ENCODE measurements at places on chromosomes 12 and 14. TPM values are rescaled to one million over a fixed set of nuclear protein-coding genes. Genes with fewer than 3 reads are reported as not detected.

GRCh38 chr12:122845041-122845864, 10.0 kb downstream of the HIP1R start:
- H3K27me3 ChIP-seq, result no peaks in the 10 kb centered on the region
- DNase-seq, result no peak
- peaks cover 40% of the 10 kb centered on the region for H3K36me3 ChIP-seq
- peak overlapping the region; percentile 30 for H3K27ac ChIP-seq
- peaks cover 44% of the 10 kb centered on the region for H3K4me1 ChIP-seq
- no peak overlapping the region for H3K4me3 ChIP-seq

Gene FAM90A1
- total RNA-seq, result not detected

DNA sequence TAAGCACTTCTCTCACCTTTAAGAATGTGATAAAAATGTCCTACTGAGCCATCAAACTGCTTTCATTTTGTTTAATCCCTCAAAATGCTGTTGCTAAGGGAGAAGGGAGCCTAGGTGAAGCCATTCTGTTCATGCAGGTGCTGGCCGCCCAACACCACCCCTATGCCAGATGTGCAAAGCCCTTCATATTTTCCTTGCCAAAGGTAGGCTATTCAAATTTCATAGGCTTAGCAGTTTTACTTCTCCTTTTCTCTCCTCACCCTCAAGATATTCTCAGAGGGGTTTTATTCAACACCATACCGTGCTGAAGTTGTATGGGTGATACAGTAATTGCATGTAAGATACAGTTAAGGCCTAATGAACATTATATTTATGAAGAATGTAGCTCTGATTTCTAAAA, 461.7 kb downstream of the GXYLT1 start:
- H3K27me3 ChIP-seq, result no peaks in the 10 kb centered on the region
- H3K27ac ChIP-seq, result no peak overlapping the region
- no peaks in the 10 kb centered on the region for H3K36me3 ChIP-seq
- no peak overlapping the region for H3K4me3 ChIP-seq
- DNase-seq, result no peak

GRCh38 chr12:101891462-101891971, 14.1 kb downstream of the DRAM1 start:
- H3K27ac ChIP-seq, result peak overlapping the region; percentile 24
- peaks cover 11% of the 10 kb centered on the region for H3K4me1 ChIP-seq
- no peak overlapping the region for H3K4me3 ChIP-seq
- H3K27me3 ChIP-seq, result no peaks in the 10 kb centered on the region
- DNase-seq, result no peak
- H3K36me3 ChIP-seq, result no peaks in the 10 kb centered on the region

Gene TRMT5
- total RNA-seq, result 13.2 TPM

GRCh38 chr12:89474615-89475014, 50.0 kb downstream of the GALNT4 start:
- peaks cover 19% of the 10 kb centered on the region for H3K4me1 ChIP-seq
- peaks cover 1% of the 10 kb centered on the region for H3K36me3 ChIP-seq
- H3K4me3 ChIP-seq, result no peak overlapping the region
- H3K27ac ChIP-seq, result no peak overlapping the region

- DNase-seq, result peak; percentile 81
- H3K27me3 ChIP-seq, result no peaks in the 10 kb centered on the region
- H3K36me3 ChIP-seq, result peaks cover 38% of the 10 kb centered on the region
- peaks cover 50% of the 10 kb centered on the region for H3K4me1 ChIP-seq
These were observed 505 bp downstream of the RASSF3 start for GRCh38 chr12:64610660-64611340.

DNA sequence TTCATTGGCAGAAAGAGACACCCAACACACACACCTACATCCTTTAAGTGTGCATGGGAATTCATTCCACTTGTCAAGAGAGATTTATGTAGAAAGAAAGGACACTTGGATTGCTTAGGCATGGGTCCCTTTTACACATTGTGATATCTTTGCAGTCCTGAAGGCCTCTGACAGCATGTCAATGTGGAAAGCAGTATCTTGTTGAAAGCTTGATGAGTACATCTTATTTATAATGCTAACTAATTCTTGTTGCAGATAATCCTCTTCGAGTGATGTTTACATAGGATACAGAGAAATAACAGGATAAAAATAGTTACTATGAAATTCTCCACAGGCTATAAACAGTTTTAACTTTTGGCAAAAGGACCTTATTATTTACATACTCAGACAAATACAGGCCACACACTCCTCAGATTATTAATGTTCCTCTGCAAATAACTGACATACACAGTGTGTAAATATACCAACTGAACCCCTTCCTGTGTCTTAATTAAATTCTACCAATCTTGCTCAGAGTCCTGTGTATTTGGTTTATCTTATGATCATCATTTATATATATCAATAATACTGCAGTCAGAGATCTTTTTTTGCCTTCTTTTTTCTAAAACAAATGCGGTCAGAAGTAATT, 111.8 kb upstream of the DIO2 start:
- no peak overlapping the region for H3K4me3 ChIP-seq
- H3K27ac ChIP-seq, result no peak overlapping the region
- no peaks in the 10 kb centered on the region for H3K27me3 ChIP-seq
- no peaks in the 10 kb centered on the region for H3K36me3 ChIP-seq
- H3K4me1 ChIP-seq, result no peaks in the 10 kb centered on the region

GRCh38 chr12:95520816-95521215, 30.5 kb downstream of the USP44 start:
- H3K27ac ChIP-seq, result no peak overlapping the region
- no peak for DNase-seq
- H3K4me1 ChIP-seq, result peaks cover 4% of the 10 kb centered on the region
- H3K4me3 ChIP-seq, result no peak overlapping the region
- H3K36me3 ChIP-seq, result peaks cover 23% of the 10 kb centered on the region

GRCh38 chr14:100370003-100370402, 46.9 kb downstream of the SLC25A47 start:
- DNase-seq, result no peak
- peaks cover 26% of the 10 kb centered on the region for H3K4me1 ChIP-seq
- H3K27ac ChIP-seq, result no peak overlapping the region
- H3K4me3 ChIP-seq, result no peak overlapping the region

DNA sequence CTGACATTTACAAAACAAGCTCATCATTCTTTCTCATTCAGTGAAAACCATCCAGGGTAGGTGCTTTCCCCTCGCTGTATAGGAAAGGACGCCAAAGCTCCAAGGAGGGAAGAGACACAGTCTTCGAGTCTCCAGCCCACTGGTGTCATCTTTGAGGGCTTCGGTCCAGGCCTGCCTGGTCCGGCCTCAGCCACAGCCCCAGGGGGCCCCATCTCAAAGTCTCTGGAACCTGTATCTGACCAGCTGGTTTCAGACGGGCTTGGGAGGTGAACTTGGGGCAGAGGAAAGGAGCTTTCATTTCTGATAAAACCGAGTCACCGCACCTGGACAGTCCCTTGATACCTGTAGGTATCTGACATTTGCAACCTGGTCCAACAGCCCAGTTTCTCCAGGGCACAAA, 229.5 kb upstream of the RTL1 start:
- no peak for DNase-seq
- no peaks in the 10 kb centered on the region for H3K4me1 ChIP-seq
- no peak overlapping the region for H3K27ac ChIP-seq
- H3K4me3 ChIP-seq, result no peak overlapping the region

- DNase-seq, result no peak
- no peaks in the 10 kb centered on the region for H3K27me3 ChIP-seq
- no peak overlapping the region for H3K4me3 ChIP-seq
- no peaks in the 10 kb centered on the region for H3K36me3 ChIP-seq
These were observed 2.9 kb downstream of the CLMN start for GRCh38 chr14:95316821-95317220.

Measured in activated B cell treated with CpG ODN at 0.5 μM for 24 hours (primary cell).